A172 (cell line): ENCODE measurements at places on chromosomes 12 and 14.

GRCh38 chr14:54698966-54699530 lies 132.1 kb downstream of the SAMD4A start:
- DNase-seq: no peak

GRCh38 chr14:58946431-58946830 lies 242.0 kb upstream of the DAAM1 start:
- DNase-seq: no peak

DNA sequence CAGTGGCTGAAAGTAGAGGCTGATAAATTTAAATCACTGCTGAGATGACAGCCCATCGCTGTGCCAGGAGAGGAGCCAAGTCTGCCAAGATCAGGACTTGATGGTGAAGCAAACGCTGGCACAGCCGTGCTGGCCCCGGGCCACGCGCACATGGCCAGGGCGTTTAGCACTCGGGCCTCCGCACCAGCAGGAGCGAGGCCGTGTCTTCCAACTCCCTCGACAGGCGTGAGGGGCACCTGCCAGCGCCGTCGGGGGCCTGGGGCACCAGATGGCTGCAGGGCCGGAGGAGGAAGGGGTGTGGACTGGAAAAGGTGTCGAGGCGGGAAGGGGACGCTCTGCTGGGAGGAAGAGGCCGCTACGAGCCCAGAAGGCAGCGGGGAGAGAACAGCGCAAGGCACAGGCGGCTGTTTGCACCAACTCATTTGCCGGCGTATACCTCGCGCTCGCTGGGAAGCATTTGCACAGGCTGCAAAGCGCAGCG lies 29.5 kb downstream of the RIMBP2 start:
- no peak for DNase-seq

- DNase-seq: peak; percentile 55
Measured at GRCh38 chr14:99568567-99569560, 35.1 kb downstream of the CCDC85C start.

- no peak for DNase-seq
Measured at GRCh38 chr12:43891856-43892574, 56.1 kb downstream of the TMEM117 start.

DNA sequence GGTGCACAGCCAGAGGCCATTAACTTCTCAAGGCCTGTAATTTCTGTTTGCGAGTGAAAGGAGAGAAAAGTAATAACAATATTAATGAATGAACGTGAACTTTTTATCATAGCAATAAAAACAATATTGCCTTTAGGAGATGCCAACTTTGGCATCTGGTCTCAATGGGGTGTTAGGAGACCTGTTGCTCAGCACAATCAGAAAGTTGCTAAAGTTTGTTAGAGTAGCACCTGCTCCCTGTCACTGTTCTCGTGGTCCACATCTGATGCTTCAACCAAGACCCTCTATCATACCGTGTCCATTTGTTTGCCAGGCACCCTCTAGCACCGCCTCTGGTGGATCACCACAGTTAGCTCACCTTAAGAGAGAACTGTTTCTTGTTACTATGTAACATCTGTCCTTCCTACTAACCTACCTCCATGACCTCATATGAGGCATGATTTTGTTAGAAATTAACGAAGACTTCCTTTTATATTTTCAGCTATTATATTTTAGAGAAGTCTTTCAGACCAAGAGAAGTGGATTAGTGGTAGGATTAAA lies 12.5 kb upstream of the CLEC4E start:
- no peak for DNase-seq

DNA sequence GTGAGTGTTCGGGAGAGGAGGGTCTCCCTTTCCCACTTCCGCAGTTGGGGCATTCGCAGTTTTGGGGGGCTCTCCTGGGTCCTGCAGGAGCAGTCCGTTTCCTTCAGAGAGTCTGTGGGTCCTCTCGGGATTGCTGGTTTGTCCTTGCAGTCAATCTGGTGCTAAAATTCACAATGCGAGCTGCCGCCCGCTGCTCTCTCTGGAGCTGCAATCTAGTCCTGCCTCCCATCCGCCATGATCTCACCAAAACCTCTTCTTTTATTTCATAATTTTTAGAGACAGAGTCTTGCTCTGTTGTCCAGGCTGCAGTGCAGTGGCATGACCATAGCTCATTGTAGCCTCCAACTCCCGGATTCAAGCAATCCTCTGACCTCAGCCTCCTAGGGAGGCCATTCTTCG lies 22.5 kb downstream of the RNFT2 start:
- no peak for DNase-seq

DNA sequence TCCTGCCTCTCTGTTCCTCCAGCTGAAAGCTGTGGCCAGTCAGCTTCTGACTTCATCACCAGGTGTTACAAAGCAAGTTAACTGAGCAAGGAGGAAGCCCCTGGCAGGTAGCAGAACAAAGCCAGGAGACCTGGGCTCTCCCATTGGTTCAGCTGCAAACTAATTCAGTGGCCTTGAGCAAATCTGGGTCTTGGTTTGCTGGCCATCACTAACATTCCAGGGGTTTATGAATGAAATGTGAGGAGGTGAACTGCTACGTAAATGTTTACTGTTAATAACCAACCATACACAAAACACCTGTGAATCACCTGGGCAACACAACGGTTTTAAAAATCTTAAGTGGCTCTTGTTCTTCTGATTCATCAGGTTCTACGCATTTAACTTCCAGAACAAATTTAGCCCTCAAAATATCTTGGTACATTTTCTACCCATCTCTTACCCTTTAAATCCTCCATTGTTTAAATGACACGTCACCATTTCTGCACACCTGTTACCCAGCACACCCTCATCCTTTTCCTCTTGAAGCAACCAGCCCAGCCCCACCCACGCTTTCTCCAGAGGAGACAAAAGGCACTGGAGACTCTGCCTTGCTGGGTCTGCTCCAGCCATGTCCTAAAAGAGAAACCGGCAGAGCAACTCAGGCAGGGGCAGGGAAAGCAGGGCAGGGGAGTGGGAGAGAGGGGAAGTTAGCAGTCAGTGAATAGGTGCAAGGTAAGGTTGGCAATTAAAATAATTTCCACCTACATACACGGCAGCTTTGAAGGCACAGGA lies 49.3 kb upstream of the TSPAN11 start:
- DNase-seq: no peak

DNA sequence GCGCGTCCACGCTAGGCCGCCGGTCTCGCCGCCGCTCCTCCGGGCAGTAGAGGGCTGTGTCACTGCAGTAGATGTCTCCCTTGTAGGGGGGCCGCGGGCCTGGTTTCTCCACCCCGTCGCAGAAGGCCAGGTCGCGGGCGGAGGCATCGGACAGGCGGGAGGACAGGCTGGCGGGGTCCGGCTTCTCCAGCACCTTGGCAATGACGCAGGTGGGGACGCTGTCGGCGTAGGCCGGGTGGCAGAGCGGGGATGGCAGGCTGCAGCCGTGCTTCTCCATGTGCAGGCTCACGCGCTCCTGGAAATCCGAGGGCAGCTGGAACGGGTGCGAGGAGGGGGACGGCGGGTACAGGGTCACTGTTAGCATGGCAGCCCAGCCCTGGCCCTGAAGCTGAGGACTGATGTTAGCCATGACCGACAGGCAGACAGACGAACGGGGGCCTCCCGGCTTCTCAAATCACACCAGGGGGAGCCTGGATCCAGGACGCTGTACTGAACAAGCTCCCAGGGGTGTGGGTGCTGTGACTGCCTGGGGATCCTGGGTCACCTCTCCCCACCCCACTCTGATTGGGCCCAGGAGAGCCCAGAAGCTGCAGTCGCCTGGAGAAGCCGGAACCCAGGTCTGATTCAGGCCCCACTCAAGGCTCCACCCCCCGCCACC lies 48.1 kb downstream of the BEGAIN start:
- DNase-seq: no peak

DNA sequence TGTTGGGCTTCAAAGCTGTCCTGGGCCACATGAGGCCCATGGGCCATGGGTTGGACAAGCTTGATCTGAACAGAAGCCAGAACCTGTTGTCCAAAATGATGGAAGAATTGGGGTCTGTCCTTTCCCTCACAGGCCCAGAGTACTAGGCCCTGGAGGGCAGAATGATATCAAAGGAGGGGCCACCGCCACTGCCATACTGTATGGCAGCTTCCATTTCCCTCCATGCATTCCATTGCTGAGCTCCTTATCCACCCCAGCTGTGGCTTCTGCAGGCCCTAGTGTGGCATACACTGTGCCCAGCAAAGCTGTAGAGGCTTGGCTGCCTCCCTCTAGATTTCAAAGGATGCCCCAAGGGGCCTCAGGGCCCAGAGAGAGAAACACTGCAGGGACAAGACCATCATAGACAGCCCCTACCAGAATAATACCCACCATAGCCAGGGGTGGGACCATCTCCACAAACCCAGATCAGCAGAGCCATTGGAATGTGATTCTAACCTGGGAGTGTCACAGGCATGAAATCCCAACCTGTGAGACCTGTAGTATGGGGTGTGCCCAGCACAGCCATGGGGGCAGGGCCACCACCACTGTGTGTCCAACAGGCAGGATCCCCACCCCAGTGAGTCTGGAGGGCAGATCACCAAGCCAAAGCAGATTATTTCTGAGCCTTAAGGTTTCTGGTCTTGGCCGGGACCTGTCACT lies 61.4 kb upstream of the BEGAIN start:
- DNase-seq: no peak

DNA sequence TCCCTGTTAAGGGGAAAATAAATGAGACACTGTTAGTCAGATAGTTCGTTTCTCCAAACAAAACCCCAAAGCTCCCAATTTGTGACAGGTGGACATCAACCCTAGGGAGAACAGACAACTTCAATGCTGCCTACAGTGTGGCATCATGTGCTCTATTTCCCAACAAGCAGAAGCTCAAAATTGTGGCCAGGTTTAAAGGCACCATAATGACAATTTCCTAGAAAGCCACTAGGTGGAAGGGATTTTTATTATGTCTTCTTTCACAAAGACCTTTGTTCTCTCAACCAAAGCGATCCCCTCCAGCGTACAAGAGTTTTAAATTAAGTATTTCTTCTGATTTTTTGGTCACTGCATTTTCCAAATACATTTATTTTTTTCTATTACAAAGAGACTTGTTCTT lies 88.0 kb upstream of the MBIP start:
- no peak for DNase-seq

GRCh38 chr14:28297559-28297958 lies 469.0 kb upstream of the FOXG1 start:
- DNase-seq: no peak

DNA sequence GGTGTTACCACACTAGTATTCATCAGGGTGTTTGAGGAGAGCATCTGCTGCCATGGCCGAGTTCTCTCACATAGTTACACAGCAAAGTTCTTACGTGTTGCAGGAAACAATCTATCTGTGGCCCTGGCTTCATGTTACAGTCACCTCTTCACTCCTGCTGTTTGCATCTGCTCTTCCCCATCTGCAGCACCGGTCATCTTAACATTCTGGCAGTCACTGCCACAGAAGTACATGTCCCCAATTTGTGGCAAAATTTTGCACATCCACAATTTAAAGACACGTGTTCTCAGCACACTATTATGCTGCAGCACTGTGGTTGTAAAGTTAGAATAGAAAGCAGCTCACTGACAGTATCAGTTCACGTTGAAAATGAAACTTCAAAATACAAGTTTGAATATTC lies 23.2 kb downstream of the MAPK1IP1L start:
- no peak for DNase-seq

- peak; percentile 28 for DNase-seq
Measured at GRCh38 chr14:74502236-74503019, 8.9 kb downstream of the ISCA2 start.

DNA sequence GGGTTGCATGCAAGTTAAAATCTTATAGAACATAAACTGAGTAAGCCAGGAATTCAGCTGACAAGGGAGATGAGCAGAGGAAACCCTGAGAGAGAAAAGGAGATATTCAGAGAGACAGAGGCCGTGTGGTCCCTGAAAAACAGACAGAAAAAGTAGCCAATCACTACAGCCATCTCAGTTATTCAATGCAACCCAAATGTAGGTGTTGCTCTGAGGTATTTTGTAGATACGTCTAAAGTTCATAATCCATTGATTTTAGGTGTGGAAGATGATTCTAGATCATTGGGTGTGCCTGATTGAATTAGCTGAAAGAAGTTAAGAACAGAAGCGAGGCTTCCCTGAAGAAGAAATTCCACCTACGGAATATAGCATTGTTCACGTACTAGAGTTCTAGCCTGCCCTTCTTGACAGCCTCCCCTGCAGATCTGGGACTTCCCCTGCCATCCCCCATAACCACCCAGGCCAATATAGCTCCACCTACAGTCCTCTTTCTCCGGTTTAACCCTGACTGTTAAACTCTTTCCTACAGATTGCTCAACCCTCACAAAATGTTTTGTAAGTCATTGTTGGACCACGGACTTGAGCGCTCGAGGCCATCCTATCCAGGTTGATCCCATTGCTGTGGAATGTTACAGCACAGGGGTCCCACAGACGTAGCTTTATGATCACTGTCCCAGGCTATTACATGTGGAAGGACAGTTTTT lies 21.7 kb downstream of the AICDA start:
- DNase-seq: no peak

GRCh38 chr12:124862768-124863415 lies 772 bp downstream of the SCARB1 start:
- no peak for DNase-seq

GRCh38 chr12:114625294-114625851 lies 58.6 kb downstream of the TBX3 start:
- peak; percentile 45 for DNase-seq

DNA sequence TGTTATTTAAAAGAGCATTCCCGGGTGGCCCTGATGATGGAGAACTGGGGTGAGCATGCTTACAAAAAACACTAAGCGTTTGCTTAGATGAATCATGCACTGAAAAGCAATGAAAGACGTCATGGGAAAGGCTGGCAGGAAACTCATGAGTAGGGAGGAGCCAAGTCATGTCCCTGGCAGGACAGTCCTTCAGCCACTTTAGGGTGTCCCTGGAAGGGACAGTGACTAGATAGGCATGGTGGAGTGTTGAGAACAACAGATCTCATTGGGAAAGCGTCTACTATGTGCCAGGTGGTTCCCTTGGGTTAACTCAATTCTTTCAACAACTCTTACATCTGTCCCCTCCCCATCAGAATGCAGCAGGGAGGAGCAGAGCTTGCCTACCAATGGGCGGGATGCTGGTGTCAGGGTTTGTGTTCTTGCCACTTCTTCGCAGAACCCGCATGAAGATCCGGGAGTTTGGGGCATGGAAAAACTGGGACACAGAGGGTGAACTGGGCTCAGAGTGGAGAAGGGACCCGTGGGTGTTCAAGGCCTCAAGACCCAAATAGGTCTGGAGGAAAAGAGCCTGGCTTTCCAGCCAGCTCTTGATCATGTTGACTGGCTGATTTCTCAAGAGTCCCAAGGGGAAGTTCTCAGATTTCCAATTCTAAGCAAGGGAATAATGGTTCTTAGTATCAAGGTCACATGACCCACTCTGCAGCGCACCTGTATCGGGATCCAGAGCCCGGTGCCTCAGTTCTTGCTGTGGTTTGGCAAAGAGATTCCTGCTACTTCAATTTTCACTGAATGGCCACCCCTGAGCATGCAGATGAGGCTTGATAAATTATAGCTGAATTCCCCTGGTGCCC lies 653.9 kb upstream of the TBX3 start:
- peak; percentile 92 for DNase-seq

- no peak for DNase-seq
Measured at GRCh38 chr12:124525455-124525854, 42.0 kb downstream of the NCOR2 start.

- DNase-seq: no peak
Measured at GRCh38 chr12:31989571-31990362, 30.6 kb downstream of the RESF1 start.

- DNase-seq: no peak
Measured at GRCh38 chr14:22560662-22561365, 28.2 kb downstream of the DAD1 start.

- DNase-seq: no peak
Measured at GRCh38 chr14:69910871-69911270, 31.7 kb downstream of the SMOC1 start.
